ENCODE measurements at places on chromosomes 16 and 17. TPM values are rescaled to one million over a fixed set of nuclear protein-coding genes. Genes with fewer than 3 reads are reported as not detected.

CDH1 gene
- total RNA-seq, result 149 TPM

TMEM100 gene
- total RNA-seq, result 7.2 TPM

CCT6B gene
- 2.5 TPM for total RNA-seq

KRTAP4-4 gene
- total RNA-seq, result not detected

TNFRSF13B gene
- total RNA-seq, result 1.4 TPM

NOXO1 gene
- total RNA-seq, result 0.57 TPM

AIPL1 gene
- not detected for total RNA-seq

CCNF gene
- 2.9 TPM for total RNA-seq

ADAP2 gene
- total RNA-seq, result 24.8 TPM

PDXDC1 gene
- total RNA-seq, result 113 TPM
